Pancreas (tissue), 10 donors: ENCODE measurements at places on chromosomes 3 and 15. TPM values are rescaled to one million over a fixed set of nuclear protein-coding genes. Genes with fewer than 3 reads are reported as not detected.

DNA sequence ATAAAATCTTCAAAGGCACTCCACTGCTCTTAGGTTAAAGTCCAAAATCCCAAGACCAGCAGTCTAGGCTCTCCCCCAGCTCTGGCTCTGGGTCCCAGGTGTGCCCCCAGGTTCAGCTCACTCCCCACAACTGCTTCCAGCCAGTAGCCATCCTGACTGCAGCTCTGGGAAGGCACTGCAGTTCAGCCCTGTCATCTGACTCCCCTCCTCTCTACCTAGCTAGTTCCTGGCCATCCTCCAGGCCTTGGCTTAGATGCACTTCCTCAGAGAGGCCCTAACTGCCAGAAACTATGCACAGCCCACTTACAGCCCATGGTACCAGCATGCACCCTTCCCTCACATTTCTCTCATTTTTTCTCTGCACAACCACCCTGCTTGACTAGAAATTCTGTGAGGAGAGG is 25.5 kb downstream of the TBC1D2B start:
- no peaks in the 10 kb centered on the region for H3K36me3 ChIP-seq
- peak; percentile 73 for DNase-seq
- peaks cover 52% of the 10 kb centered on the region for H3K4me1 ChIP-seq

DNA sequence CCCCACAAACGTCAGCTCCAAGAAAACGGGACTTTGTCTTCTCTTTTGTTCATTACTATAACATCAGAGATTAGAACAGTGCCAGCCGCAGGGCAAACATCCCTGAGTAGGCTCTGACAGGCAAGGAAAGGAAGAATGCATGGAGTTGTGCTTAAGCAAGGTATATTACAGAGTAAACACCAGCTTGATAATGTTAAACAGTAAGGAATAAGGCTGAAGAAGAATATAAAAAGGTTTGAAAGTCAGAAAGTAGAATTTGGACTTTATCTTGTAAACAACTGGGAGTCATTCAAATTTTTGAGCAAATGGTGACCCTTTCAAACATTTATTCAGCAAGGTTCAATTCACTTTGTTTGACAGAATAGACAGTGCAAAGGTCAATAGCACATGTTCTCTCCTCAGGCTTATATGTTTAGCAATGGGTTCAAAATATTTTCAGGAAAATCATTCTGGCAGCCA is 11.0 kb downstream of the GABPB1 start:
- no peak overlapping the region for H3K27ac ChIP-seq
- no peak overlapping the region for H3K4me3 ChIP-seq
- DNase-seq, result no peak
- H3K4me1 ChIP-seq, result no peaks in the 10 kb centered on the region
- H3K27me3 ChIP-seq, result no peaks in the 10 kb centered on the region
- H3K36me3 ChIP-seq, result no peaks in the 10 kb centered on the region

GRCh38 chr3:183158551-183159006 is 4.0 kb downstream of the LAMP3 start:
- no peaks in the 10 kb centered on the region for H3K4me1 ChIP-seq
- H3K36me3 ChIP-seq, result no peaks in the 10 kb centered on the region
- H3K27ac ChIP-seq, result no peak overlapping the region

GRCh38 chr3:189631409-189631808 is 220 bp downstream of the TP63 start:
- H3K4me3 ChIP-seq, result no peak overlapping the region
- H3K4me1 ChIP-seq, result peaks cover 5% of the 10 kb centered on the region
- H3K27ac ChIP-seq, result no peak overlapping the region
- H3K27me3 ChIP-seq, result no peaks in the 10 kb centered on the region
- DNase-seq, result no peak

- H3K4me3 ChIP-seq, result no peak overlapping the region
- peak overlapping the region; percentile 58 for H3K27ac ChIP-seq
- no peak for DNase-seq
- no peaks in the 10 kb centered on the region for H3K36me3 ChIP-seq
- H3K4me1 ChIP-seq, result peaks cover 50% of the 10 kb centered on the region
These were observed 11.4 kb downstream of the ZFAND6 start for GRCh38 chr15:80070840-80071239.

GRCh38 chr3:162175145-162175544 is 678.5 kb downstream of the OTOL1 start:
- no peaks in the 10 kb centered on the region for H3K4me1 ChIP-seq
- no peak for DNase-seq
- no peak overlapping the region for H3K4me3 ChIP-seq
- no peak overlapping the region for H3K27ac ChIP-seq

The PPP2R3A gene
- 3.3 TPM for total RNA-seq

The MYRIP gene
- total RNA-seq, result 8.1 TPM

The FAM81A gene
- total RNA-seq, result 2.2 TPM

The ESYT3 gene
- total RNA-seq, result 2.8 TPM

The TMEM266 gene
- 4.2 TPM for total RNA-seq

The ACOX2 gene
- total RNA-seq, result 5.6 TPM
